ENCODE measurements at places on chromosomes 11 and 22.
A peak's percentile ranks its signal among the peaks of the same experiment; 100 is the strongest.

DNA sequence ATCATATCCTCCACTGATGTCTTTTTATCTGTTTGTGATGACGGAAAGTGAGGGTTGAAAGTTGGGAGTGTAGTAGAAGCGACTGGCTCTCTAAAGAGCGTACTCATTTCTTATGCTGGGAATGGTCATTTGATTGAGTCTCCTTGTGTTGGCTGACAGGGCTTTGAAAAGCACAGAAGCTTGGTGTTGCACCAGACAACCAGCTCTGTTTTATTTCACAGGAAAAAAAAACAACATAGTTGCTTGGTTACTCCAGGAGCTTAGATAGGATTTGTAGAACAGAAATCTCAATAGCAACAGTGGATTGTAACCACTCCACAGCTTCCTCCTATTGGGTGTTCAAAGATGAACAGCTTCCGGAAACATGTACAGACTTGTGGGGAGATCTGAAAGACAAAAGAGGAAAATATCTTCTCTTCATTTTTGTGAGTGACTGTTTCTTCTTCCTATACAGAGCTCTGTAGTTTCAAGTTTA, 2.7 kb downstream of the RBM14 start:
- no peak for DNase-seq

DNA sequence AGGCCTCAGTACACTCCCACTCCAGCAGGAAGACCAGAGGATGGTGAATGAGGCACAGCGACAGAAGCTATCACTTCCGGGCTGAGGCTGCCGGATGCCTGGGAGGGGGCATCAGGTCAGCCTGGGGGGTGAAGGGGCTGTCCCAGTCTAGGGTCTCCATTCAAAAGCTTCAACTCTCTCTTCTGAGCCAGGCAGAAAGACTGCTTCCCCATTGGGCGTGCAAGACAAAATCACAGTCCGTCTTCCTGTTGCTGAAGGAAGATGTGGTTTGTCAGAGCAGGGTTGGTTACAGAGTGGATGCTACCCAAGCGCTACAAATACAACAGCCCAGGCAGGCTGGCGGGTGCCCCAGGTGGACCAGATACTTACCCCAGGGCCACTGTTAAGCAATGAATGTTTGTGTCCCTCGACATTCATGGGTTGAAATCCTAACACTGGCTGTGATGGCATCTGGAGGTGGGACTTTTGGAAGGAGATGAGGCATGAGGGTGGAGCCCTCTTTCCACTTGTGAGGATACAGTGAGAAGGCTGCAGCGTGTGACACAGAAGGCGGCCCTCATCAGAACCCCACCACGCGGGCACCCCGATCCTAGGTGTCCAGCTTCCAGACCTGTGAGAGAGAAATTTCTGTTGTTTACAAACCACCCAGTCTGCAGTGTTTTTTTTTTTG, 12.0 kb downstream of the UPK3A start:
- DNase-seq, result no peak

- DNase-seq, result no peak
These were observed 13.0 kb downstream of the OR52K1 start for GRCh38 chr11:4495487-4495886.

DNA sequence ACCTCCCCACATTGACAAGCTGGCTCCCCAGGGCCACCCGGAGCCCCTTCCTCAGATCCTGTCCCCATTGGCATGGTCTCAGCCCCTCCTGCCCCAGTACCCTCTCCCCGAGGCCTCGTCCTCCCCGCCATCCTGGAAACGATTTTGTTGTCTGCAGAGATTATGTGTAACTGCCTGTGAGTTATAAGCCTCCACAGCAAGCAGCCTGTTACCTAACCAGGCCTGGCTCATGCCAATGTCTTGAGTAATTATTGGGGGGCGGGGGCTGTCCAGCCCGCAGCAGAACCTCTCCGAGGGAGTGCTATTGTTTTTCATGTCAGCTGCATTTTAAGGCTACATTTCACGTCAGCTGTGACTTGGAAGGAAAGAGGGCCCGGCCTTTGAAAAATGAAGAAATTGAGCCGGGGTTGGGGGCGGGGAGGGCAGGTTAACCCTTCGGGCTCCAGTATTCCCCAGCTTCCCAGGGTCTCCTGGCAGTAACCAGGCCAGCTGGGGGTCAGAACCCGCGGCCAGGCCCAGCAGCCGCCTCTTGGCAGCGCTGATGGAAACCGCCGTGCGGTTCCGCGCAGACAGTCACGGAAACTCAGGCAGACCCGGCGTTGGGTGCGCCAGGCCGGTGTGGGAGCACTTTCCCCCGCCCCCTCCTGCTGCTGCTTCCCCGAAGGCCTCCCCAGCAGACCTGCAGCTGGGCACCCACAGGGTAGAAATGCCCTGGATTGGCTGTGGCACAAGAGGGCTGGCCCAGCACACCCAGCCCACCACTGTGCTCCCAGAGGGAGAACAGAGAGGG, 59.5 kb downstream of the CDKN1C start:
- DNase-seq, result no peak

- no peak for DNase-seq
These were observed 34.4 kb upstream of the SUSD2 start for GRCh38 chr22:24146791-24147353.

GRCh38 chr22:47048123-47049077, 285.9 kb downstream of the TBC1D22A start:
- no peak for DNase-seq

DNA sequence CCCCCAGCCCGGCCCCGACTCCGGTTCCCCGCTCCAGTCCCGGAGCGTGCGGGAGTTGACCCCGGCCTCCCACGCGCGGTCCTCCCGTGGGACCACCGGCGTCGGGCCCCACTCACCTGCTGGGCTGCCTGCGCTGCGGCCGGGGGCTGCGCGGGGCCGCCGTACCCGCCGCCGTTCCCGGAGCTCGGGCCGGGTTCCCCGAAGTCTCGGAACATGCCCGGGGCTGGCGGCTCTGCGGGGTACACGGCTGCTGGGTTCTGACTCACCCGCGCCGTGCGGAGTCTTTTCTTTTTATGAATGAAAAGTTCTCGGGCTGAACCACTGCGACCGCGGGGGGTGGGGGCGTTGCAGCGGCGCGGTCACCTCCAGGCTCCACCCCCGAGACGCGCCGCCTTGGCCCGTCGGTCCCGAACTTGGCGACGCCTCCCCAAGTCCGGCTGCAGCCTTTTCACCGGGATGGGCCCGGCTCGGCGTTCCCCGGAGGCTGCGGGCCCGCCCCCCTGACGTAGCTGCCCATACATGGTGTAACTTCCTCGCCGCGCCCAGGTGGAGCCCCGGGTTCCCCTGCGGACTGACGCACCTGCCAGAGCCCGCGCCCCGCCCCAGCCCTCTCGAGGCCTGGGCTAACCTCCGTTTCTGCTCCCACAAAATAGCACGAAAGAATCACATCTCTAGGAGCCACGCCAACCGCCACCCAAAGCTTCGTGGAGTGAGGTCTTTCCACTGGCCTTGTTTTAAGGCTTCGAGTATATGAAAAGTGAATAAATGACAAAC, at the start of gene FOSL1:
Gene FOSL1, minus strand, starts transcription at position 264 of the 774 bp plus-strand sequence. Its CDS starts 49 bp downstream, at position 215.
- DNase-seq, result peak; percentile 74

DNA sequence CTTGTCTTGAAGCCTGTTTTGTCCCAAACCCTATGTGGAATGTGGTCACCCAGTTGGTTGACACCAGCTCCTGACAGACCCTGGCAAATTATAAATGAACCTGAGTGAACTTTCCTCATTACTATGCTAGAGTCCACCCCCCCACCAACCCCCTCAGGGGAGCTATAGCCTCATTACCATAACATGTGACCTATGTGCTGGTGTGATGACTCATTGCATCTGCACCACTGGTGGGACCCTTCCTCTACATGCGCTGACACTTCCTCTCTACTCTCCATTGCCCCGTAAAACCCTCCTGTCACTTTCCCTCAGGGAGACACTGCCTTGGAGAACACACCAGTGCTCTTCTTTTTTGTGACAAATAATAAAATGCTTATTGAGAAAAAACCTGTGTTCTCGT, 105.0 kb upstream of the SESN3 start:
- DNase-seq, result no peak

DNA sequence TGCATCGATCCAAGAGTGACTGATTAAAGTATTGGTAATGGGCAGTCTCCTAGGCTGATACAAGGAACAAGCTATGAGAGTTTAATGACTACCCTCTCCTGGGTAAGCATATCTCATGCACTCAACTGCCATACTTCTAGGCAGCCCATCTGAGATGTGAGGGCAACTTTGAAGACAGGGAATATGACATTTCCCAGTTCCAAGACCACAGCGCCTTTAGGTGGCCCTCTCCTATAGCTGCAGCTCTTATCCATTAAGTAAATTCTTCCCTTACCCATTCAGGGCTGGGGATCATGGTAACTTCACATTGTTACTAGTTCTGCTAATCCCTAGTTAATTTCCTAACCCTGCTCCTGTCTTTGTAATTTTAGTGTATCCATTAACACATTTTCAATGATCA, 157.3 kb upstream of the CTSC start:
- no peak for DNase-seq

GRCh38 chr11:103585911-103586310, 450.5 kb upstream of the DDI1 start:
- no peak for DNase-seq

DNA sequence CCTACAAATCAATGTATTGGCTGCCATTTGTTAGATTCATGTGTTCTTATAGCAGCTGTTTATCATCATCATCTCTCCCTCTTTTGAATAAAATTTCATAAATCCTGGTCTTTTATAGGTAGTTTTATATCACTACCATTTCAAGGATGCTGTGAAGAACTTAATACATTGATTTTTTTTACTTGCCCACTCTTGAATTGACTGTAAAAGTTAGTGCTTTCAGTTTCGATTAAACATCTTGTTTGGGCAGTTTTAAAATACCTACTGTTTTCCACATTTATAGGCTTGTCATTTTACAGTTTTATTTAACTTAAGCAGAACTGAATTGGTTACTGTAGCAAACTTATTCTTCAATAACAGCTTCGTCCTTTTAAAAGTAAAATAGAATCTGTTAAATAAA, 59.5 kb downstream of the TTC17 start:
- no peak for DNase-seq

GRCh38 chr22:32799496-32799895, 2.0 kb upstream of the TIMP3 start:
- no peak for DNase-seq

- no peak for DNase-seq
These were observed 168.6 kb upstream of the MTMR2 start for GRCh38 chr11:96092511-96092910.

DNA sequence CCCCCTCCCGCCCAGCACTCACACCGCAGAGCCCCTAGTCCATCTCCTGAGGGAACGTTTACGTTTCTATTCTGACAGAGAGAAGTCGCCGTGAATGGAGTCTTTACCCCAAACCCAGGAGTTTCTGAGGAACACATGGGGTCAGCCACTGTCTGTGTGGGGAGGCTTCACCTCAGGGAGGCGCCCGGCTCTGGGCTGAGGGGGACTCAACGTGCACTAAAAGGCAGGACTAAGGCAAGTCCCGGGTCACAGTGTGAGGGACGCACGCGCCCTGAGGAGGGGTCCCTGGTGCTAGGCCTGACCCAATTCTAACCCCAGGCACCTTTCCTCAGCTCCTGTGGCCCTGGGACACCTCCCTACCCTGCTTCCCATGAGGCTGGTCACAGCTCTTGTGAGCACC, 32.5 kb upstream of the IGLL5 start:
- no peak for DNase-seq

DNA sequence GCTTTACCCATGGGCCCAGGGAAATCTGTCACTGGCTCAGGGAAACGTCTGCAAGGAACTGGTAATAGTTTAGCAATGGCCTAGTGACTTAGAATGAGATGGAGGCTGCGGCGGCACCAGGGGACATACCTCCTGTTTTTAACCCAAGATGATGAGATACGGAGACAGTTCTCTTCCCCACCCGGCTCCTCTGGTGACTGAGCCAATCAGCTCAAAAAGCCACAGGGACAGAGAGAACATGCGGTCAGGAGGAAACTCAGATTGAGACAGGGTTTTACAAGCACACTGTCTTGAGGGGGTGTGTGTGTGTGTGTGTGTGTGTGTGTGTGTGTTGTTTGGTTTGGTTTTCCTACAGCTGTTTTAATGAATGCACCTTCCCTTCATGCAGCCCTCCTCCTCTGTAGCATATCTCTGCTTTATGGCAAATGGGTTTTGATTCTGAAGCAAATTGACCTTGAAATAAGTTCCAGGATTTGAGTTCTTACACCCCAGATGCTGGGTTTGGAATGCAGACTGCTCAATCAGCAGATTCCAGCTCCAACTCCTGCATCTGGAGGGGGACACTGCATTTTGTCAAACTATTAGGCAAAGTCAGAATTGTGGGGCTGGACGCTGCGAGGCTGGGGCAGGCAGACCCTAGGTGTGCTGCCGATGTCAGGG, 246.2 kb downstream of the NTM start:
- no peak for DNase-seq

DNA sequence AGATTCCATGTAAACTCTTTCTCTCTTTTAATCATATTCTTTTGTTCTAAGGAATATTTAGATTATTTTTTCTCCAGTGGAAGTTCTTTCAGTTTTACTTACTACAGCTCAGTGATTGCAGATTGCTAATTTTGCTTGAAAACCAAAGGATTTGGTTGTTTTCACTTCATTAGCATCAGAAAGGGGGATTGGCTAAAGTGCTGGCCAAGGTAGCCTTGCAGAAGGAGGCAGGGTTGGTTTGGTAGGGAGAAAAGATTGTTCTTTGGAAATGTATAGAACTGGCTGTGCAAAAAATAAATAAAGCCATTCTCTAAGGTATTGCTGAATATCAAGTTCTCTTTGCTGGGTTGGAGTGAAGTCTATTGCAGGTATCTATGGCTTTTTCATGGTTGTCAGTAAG, 92.6 kb downstream of the FAT3 start:
- no peak for DNase-seq

DNA sequence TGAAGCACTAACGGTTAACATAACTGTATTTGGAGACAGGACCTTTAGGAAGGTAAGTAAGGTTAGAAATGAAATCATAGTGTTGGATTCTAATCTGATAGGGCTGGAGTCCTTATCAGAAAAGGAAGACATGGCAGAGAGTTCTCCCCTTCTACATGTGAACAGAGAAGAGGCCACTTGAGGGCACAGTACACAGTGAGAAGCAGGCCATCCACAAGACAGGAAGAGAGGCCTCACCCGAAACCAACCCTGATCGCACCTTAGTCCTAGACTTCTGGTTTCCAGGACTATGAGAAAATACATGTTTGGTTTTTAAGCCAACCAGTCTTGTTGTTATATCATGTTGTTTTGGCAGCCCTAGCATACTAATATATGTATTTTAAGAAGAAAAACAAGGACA, 170.0 kb downstream of the LRRC4C start:
- DNase-seq, result no peak

GRCh38 chr11:75445315-75445953, 12.4 kb upstream of the KLHL35 start:
- peak; percentile 91 for DNase-seq

- no peak for DNase-seq
These were observed 97.1 kb downstream of the EXT2 start for GRCh38 chr11:44192462-44193100.

GRCh38 chr11:34345991-34346480, 11.8 kb downstream of the ABTB2 start:
- DNase-seq, result no peak

DNA sequence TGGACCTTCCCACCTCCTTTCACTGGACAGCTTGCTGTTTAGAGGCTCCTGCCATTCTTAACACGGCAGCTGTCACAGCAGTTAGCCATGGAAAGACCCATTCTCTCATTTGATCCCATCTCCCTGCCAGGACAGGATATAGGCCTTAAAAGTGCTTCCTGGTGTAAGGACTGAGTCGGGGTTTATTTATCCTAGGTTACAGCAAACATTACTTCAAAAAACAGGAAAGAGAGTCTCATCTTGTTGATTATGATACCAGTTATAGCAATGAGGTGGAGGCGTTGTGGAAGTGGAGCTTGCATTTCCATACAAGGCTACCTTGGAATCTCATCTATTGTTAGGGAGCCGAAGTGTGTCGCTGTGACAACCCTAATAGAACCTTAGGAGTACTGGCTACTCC, 17.4 kb upstream of the ETS1 start:
- no peak for DNase-seq
